ENCODE measurements at places on chromosomes 6 and 20.

- no peaks in the 10 kb centered on the region for H3K27me3 ChIP-seq
- no peak overlapping the region for H3K27ac ChIP-seq
- peaks cover 3% of the 10 kb centered on the region for H3K4me1 ChIP-seq
These were observed 16.2 kb downstream of the ADGRB3 start for GRCh38 chr6:68651011-68651985.

- no peak for DNase-seq
- H3K4me1 ChIP-seq: no peaks in the 10 kb centered on the region
- no peak overlapping the region for H3K4me3 ChIP-seq
- H3K36me3 ChIP-seq: peaks cover 37% of the 10 kb centered on the region
- no peaks in the 10 kb centered on the region for H3K27me3 ChIP-seq
- no peak overlapping the region for H3K27ac ChIP-seq
These were observed 124.5 kb upstream of the SAMD5 start for GRCh38 chr6:147384029-147384428.

- H3K4me1 ChIP-seq: no peaks in the 10 kb centered on the region
- no peak overlapping the region for H3K27ac ChIP-seq
- no peak overlapping the region for H3K4me3 ChIP-seq
- no peak for DNase-seq
These were observed 35.1 kb downstream of the MAP3K5 start for GRCh38 chr6:136757150-136757549.

DNA sequence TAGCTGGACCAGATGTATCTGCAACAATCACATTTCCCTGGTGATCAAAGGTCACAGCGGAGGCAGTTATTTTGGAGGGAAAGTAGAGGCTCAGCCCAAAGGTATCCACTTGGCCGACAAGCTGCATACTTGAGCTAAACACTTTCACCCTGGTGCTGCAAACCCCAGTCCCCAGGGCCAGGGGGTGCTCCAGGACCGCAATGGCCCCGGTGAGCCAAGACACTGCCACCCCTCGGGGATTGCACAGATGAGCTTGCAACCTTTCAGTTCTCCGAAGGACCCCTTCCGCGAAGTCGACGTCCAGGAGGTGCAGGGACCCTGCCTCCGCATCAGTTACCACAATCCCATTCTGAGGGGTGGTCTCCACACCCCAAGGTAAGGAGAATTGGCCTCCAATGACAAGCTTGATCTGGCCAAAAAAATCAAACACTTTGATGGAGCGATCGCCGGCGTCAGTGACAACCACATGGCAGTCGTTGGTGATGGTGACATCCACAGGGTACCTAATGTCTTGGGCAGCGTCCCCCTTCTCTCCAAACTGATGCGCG lies 823 bp downstream of the NHLRC1 start:
- H3K4me3 ChIP-seq: peak overlapping the region; percentile 47
- H3K27me3 ChIP-seq: peaks cover 47% of the 10 kb centered on the region
- no peak for DNase-seq
- H3K4me1 ChIP-seq: peaks cover 2% of the 10 kb centered on the region
- peak overlapping the region; percentile 42 for H3K27ac ChIP-seq

GRCh38 chr6:80020381-80021120 lies 16.1 kb downstream of the TTK start:
- DNase-seq: no peak
- H3K4me3 ChIP-seq: peak overlapping the region; percentile 15
- peaks cover 2% of the 10 kb centered on the region for H3K36me3 ChIP-seq
- H3K27me3 ChIP-seq: no peaks in the 10 kb centered on the region
- peak overlapping the region; percentile 88 for H3K27ac ChIP-seq
- peaks cover 27% of the 10 kb centered on the region for H3K4me1 ChIP-seq

- H3K27ac ChIP-seq: peak overlapping the region; percentile 100
- H3K36me3 ChIP-seq: peaks cover 10% of the 10 kb centered on the region
- peaks cover 28% of the 10 kb centered on the region for H3K4me1 ChIP-seq
These were observed 2.7 kb upstream of the C6orf62 start for GRCh38 chr6:24721461-24722215.

- H3K4me3 ChIP-seq: no peak overlapping the region
- H3K27ac ChIP-seq: no peak overlapping the region
- H3K36me3 ChIP-seq: peaks cover 4% of the 10 kb centered on the region
These were observed 13.6 kb downstream of the GLP1R start for GRCh38 chr6:39062014-39062740.

- no peak overlapping the region for H3K4me3 ChIP-seq
- H3K4me1 ChIP-seq: no peaks in the 10 kb centered on the region
- no peak for DNase-seq
- peaks cover 22% of the 10 kb centered on the region for H3K36me3 ChIP-seq
- H3K27me3 ChIP-seq: no peaks in the 10 kb centered on the region
These were observed 14.8 kb downstream of the GJA1 start for GRCh38 chr6:121450242-121450641.

DNA sequence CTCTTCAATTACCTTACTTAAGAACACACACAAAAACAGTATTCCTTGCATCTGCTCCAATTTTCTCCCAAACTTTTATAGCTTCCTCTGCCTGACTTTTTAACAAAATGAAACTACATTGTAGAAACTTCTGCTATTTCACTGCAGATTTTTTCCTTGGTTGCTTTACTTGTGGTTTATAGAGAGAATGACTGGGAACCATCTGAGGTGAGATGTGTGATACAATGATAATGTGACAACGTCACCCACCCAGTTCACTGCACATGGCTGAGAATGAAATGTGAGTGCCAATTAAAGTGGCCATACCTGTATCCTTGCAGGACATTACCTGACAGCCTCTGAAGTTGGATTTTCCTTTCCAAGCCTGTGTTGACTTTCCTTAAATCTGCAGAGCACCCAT lies 258.4 kb downstream of the CD83 start:
- H3K27ac ChIP-seq: peak overlapping the region; percentile 30
- peaks cover 47% of the 10 kb centered on the region for H3K4me1 ChIP-seq
- H3K4me3 ChIP-seq: no peak overlapping the region
- H3K27me3 ChIP-seq: no peaks in the 10 kb centered on the region
- DNase-seq: no peak
- H3K36me3 ChIP-seq: peaks cover 5% of the 10 kb centered on the region
